ENCODE measurements at places on chromosomes 1 and 21.

- no peak overlapping the region for H3K27ac ChIP-seq
- H3K4me1 ChIP-seq: no peaks in the 10 kb centered on the region
- no peaks in the 10 kb centered on the region for H3K36me3 ChIP-seq
- DNase-seq: no peak
Observed at GRCh38 chr1:168320800-168321450, 40.2 kb downstream of the TBX19 start.

DNA sequence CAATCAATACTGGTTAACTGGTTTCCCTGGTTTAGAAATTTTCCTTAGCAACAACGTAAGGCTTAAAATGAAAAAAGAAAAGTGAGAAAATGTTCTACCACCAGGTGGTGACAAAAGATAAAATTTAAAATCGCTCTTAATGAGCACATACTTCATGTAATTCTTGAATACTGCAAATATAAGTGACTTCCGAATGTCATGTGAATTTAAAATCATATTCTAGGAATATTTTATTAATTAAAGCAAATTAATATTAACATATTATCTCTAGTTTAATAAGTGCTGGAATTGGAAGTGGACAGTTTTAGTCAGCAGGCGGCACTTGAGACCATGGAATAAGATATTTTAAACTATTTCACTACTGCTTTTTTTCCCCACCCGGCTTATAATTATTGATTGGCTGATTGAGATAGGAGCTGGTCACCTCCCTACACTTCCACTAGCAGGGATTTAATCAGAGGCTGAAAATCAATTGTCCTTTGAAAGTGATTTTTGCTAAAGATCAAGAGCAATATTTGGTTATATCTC, 5.0 kb upstream of the ADAMTS1 start:
- H3K27me3 ChIP-seq: no peaks in the 10 kb centered on the region
- no peak overlapping the region for H3K27ac ChIP-seq
- peaks cover 6% of the 10 kb centered on the region for H3K4me1 ChIP-seq
- no peaks in the 10 kb centered on the region for H3K36me3 ChIP-seq

GRCh38 chr1:15510611-15511405, 13.2 kb downstream of the CASP9 start:
- H3K36me3 ChIP-seq: no peaks in the 10 kb centered on the region
- no peak for DNase-seq
- H3K27ac ChIP-seq: no peak overlapping the region
- no peaks in the 10 kb centered on the region for H3K27me3 ChIP-seq
- H3K4me3 ChIP-seq: no peak overlapping the region
- H3K4me1 ChIP-seq: no peaks in the 10 kb centered on the region

GRCh38 chr21:31329456-31330143, 14.5 kb downstream of the TIAM1 start:
- no peaks in the 10 kb centered on the region for H3K4me1 ChIP-seq
- no peaks in the 10 kb centered on the region for H3K36me3 ChIP-seq
- no peak for DNase-seq

Data from right lobe of liver (tissue), 6 donors.